Ammon's horn (tissue), 1 donor: ENCODE measurements at places on chromosomes 6 and 20.

GRCh38 chr6:40733290-40733689 is 146.1 kb upstream of the LRFN2 start:
- no peak for DNase-seq

DNA sequence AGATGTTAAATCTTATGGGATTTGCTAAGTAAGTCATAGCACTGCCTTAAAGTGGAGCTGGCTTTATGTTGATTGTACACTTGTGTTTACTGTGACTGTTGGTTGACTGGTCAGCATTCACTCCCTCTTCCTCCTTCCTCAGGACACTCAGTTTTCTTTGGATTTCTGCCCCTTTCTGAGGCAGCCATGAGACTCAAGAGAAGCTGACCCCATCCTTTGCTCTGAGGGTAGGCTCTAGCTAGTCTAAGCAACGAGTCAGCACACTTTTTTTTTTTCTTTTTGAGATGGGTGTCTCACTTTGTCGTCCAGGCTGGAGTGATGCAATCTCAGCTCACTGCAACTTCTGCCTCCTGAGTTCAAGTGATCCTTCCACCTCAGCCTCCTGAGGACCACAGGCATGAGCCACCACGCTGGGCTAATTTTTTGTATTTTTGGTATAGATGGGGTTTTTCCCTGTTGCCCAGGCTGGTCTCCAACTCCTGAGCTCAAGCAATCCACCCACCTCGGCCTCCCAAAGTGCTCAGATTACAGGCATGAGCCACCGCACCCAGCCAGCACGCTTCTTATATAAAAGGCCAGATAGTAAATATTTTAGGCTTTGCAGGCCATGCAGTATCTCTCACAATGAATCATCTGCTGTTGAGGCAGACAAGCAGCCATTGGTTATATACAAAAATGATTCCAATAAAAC is 191.4 kb downstream of the NFATC2 start:
- no peak for DNase-seq

DNA sequence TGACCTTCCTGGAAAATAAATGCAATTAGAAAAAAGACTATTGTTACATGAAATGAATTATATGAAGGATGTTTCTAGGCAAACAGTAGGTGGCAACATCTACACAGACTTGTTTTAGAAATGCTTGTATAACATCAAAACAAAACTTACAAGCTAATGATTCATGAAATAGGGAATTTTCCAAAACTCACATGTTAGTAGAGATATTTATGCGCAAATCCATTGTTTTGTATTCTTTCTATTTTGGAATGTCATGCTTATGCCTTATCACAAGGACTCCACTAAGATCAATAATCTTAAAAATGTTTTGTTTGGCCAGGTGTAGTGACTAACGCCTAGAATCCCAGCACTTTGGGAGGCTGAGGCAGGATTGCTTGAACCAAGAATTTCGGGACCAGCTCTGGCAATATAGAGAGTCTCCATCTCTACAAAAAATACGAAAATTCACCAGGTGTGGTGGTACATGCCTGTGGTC is 32.3 kb upstream of the LGSN start:
- DNase-seq = peak; percentile 45

GRCh38 chr20:32535316-32535952 is 49.7 kb downstream of the NOL4L start:
- no peak for DNase-seq

- no peak for DNase-seq
Observed at GRCh38 chr6:9621276-9621675, 793.6 kb downstream of the TFAP2A start.

GRCh38 chr6:35185971-35186370 is 27.8 kb upstream of the SCUBE3 start:
- no peak for DNase-seq
